NCI-H748 treated with DMSO at 0.1 percent for 48 hours (cell line): ENCODE measurements at places on chromosomes 4 and X.

DNA sequence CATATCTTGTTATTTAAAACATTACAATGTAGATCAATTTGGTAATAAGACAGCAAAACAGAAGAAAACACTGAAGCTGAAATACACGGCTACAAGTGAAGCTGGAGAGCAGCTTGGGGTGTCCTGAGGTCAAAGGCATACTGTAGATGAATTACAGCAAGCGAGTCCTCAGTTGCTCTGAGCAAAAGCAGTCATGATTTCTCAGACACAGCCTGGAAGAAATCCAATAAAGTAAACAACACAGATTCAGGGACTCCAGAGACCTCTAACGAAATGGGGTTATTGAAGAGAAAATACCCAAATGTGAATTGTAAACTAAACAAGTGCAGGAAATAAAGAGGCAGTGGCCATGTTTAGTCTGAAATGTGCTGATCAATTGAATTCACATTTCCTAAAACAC is 324.4 kb downstream of the CAMK2D start:
- DNase-seq: no peak

DNA sequence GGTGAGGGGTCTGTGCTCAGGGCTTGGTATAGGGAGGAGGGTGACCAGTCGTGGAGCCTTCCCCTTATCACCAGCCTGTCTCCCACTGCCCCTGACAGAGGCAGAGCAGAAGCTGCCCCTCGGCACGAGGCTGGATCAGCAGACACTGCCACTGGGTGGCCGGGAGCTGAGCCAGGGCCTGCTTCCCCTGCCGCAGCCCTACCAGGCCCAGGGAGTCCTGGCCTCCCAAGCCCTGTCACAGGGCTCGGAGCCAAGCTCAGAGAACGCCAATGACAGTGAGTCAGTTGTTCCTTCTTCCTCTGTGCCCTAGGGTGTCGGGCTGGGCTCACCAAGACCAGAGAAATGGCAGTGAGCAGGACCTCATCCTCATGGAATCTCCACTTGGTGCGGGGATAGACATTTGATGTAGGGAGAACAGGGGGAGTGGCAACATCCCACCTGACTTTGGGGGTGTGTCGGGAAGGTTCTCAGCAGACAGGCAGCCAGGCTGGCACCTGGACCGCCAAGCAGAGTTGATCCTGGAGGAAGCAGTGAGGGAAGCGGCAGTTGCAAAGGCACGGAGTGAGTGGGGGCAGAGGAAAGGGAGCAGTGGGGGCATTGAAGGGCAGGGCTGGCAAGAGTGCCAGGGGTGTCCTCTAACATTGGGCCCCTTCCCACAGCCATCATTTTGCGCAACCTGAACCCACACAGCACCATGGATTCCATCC is 14.3 kb upstream of the UBA1 start:
- DNase-seq: no peak

GRCh38 chr4:104758574-104758973 is 263.9 kb upstream of the CXXC4 start:
- no peak for DNase-seq

DNA sequence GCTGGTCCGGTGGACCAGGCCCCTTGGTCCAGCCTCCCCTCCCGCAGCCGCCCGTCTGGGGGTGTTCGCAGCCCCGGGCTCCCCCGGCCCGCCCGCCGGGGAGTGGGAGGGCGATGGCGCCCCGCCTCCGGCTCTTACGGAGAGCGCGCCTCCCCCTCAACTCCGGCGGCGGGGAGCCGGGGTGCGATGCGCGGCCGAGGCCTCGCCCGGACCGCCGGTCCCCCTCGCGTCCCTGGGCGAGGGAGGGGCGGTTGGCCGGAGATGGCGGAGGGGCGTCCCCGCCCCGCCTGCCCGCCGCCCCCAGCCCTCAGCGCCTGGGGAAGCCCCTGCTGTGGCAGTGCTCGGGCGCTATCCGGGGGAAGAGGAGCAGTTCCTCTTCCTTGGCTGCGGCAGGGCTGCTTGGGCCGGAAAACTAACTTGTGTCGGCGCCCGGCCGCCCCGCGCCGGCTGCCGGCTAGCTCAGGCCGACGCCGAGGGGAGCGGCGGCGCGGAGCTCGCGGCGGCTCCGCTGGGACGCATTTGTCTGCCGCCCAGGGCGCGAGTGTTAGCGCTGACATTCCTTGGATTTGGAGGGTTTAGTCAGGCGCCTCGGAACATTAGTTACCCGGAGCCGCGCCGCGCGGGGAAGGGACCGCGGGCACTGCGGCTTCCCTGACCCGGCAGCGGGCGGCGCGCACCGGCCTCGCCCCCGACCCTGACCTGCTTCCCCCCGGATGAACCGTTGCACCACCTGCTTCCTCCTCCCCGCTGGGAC is 994 bp downstream of the GALNT7 start:
- DNase-seq: no peak

GRCh38 chr4:38591617-38592337 is 72.2 kb upstream of the KLF3 start:
- DNase-seq: no peak

DNA sequence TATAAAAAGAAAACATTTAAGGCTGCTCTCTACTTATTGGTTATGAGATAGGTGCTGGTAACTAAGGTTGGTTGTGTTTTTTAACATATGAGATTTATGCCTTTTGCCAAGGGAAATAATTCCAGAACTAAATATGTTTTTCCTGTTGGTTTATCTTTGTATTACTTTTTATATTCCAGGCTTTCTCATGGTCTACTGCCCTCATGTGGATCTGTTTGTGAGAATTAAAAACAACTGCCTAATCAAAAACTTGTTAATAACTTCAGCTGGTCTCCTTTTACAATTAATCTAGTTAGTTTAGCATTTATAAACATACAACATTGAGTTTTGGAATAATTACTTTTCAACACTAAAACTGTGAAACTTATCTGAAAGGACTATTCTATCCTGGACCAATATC is 1208.3 kb downstream of the ADGRL3 start:
- no peak for DNase-seq
